ENCODE measurements at places on chromosomes 5 and 9. TPM values are rescaled to one million over a fixed set of nuclear protein-coding genes. Genes with fewer than 3 reads are reported as not detected.

The LTC4S gene
- 3.7 TPM for total RNA-seq

DNA sequence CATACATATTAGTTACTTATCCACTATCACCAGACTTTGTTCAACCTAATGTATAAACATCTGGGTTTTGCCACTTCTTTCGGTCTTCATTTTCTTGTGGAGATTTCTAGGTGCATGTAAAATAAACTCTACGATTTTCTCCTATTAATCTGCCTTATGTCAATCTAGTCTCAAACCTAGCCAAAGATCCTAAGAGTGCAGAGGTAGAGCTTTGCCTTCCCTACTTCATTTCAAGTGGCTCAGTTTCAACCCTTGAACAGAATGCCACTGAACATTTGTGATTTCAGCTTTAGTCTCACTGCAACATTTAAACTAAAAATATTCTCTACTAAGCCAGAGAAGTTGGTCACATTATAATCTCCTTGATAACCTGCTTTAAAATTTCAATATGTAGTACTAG is 94.0 kb downstream of the EDIL3 start:
- no peak for DNase-seq
- no peak overlapping the region for H3K4me3 ChIP-seq
- H3K27ac ChIP-seq = no peak overlapping the region
- no peaks in the 10 kb centered on the region for H3K27me3 ChIP-seq
- H3K36me3 ChIP-seq = no peaks in the 10 kb centered on the region
- H3K4me1 ChIP-seq = peaks cover 4% of the 10 kb centered on the region

- H3K27me3 ChIP-seq = no peaks in the 10 kb centered on the region
- H3K4me1 ChIP-seq = no peaks in the 10 kb centered on the region
- H3K36me3 ChIP-seq = no peaks in the 10 kb centered on the region
- H3K4me3 ChIP-seq = no peak overlapping the region
- H3K27ac ChIP-seq = no peak overlapping the region
- no peak for DNase-seq
These were observed 142.7 kb downstream of the C5orf15 start for GRCh38 chr5:133825631-133826289.

The PCDHB10 gene
- total RNA-seq = 1.5 TPM

- H3K4me1 ChIP-seq = no peaks in the 10 kb centered on the region
- peaks cover 25% of the 10 kb centered on the region for H3K36me3 ChIP-seq
- no peak for DNase-seq
- H3K27ac ChIP-seq = peak overlapping the region; percentile 92
These were observed 450 bp downstream of the GPBP1 start for GRCh38 chr5:57174128-57174889.

The NUTM2G gene
- 0.57 TPM for total RNA-seq

DNA sequence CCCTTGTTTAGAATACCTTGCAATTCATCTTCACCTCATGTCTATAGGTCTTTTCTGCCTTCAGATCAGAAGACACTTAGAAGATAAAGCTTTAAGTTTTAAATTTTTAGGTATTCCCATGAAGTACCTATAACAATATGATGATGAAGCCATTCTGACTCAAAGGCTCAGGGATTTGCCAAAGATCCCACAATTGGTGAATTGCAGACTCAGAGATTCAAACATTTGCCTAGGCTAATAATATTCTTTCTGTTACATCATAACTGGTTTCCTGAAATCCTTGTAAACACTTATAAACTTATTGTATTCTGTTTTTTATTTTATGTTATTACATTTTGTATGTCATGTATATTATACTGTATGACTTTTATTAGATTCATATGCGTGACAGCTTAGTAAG is 62.8 kb upstream of the ZFAND5 start:
- no peak for DNase-seq
- H3K27me3 ChIP-seq = no peaks in the 10 kb centered on the region
- H3K27ac ChIP-seq = no peak overlapping the region
- no peaks in the 10 kb centered on the region for H3K36me3 ChIP-seq
- H3K4me1 ChIP-seq = no peaks in the 10 kb centered on the region

GRCh38 chr5:116035123-116035522 is 2.9 kb downstream of the ARL14EPL start:
- DNase-seq = no peak
- no peaks in the 10 kb centered on the region for H3K36me3 ChIP-seq
- no peaks in the 10 kb centered on the region for H3K4me1 ChIP-seq
- H3K4me3 ChIP-seq = no peak overlapping the region
- no peak overlapping the region for H3K27ac ChIP-seq

DNA sequence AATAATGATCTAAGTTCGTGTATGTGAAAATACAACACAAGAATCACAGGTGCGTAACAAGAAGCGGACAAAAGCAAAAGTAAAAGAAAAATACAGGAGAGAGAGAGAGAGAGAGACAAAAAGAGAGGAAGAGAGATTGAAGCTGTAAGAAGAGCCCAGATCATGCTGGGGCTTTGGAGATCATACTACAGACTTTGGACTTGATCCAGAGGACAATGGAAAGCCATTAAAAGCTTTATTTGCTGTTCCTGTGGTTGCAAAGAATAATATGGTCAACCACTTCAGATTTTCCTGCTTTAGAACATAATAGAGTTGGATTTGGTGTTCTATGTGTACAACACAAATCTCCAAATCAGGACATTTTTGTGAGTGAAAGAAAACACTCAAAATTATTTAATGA is 561.4 kb downstream of the CAAP1 start:
- no peaks in the 10 kb centered on the region for H3K27me3 ChIP-seq
- no peak overlapping the region for H3K4me3 ChIP-seq
- H3K36me3 ChIP-seq = no peaks in the 10 kb centered on the region
- no peaks in the 10 kb centered on the region for H3K4me1 ChIP-seq

The ECM2 gene
- not detected for total RNA-seq

The INSYN2B gene
- not detected for total RNA-seq

- no peaks in the 10 kb centered on the region for H3K27me3 ChIP-seq
- H3K36me3 ChIP-seq = no peaks in the 10 kb centered on the region
- H3K27ac ChIP-seq = no peak overlapping the region
- no peaks in the 10 kb centered on the region for H3K4me1 ChIP-seq
- DNase-seq = no peak
These were observed 31.7 kb upstream of the CCL21 start for GRCh38 chr9:34741628-34742027.

GRCh38 chr9:86486891-86487837 is 133.0 kb upstream of the TUT7 start:
- no peaks in the 10 kb centered on the region for H3K36me3 ChIP-seq
- H3K27me3 ChIP-seq = no peaks in the 10 kb centered on the region
- no peak overlapping the region for H3K27ac ChIP-seq
- DNase-seq = no peak
- no peak overlapping the region for H3K4me3 ChIP-seq
- no peaks in the 10 kb centered on the region for H3K4me1 ChIP-seq
